ENCODE measurements at places on chromosomes 12 and 14. TPM values are rescaled to one million over a fixed set of nuclear protein-coding genes. Genes with fewer than 3 reads are reported as not detected.
A peak's percentile ranks its signal among the peaks of the same experiment; 100 is the strongest.

GRCh38 chr12:64427988-64428387 is 23.8 kb downstream of the XPOT start:
- H3K27ac ChIP-seq = no peak overlapping the region
- H3K27me3 ChIP-seq = no peaks in the 10 kb centered on the region
- no peaks in the 10 kb centered on the region for H3K36me3 ChIP-seq
- DNase-seq = no peak

DNA sequence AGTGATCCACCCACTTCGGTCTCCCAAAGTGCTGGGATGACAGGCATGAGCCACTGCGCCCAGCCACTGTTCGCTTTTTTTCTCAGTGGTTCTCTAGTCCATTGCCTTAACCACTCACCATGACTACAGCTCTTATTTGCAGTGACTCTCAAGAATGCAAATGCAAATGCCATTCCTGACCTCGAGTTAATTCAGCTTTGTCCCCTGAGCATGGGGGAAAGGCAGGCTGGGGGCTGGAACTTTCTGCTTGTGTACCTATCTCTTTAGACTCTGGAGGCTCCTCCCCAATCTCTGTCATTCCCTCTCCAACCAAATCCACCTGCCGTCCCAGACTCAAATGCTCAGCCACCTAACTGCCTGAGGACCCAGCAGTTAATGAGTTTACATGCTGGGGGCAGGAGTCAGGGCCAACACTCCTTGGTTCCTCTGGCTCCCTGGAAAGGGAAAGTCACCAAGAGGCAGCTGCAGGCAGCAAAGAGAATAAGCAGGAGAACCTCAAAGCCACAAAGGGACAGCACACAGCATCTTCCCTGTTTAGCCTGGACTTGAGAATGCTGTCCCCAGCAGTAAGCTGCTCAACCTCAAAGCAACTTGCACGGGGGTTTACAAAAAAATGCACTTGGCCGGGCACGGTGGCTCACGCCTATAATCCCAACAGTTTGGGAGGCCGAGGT is 5.3 kb upstream of the HNF1A start:
- H3K27me3 ChIP-seq = no peaks in the 10 kb centered on the region
- H3K27ac ChIP-seq = peak overlapping the region; percentile 34
- no peak overlapping the region for H3K4me3 ChIP-seq
- H3K4me1 ChIP-seq = no peaks in the 10 kb centered on the region

The PPFIA2 gene
- 1.2 TPM for polyA plus RNA-seq

GRCh38 chr12:51904951-51905470 is 2.3 kb upstream of the ACVRL1 start:
- peaks cover 18% of the 10 kb centered on the region for H3K4me1 ChIP-seq
- no peak overlapping the region for H3K4me3 ChIP-seq
- DNase-seq = no peak
- H3K36me3 ChIP-seq = no peaks in the 10 kb centered on the region
- no peaks in the 10 kb centered on the region for H3K27me3 ChIP-seq
- peak overlapping the region; percentile 83 for H3K27ac ChIP-seq

- H3K4me3 ChIP-seq = no peak overlapping the region
- H3K4me1 ChIP-seq = no peaks in the 10 kb centered on the region
- H3K27me3 ChIP-seq = no peaks in the 10 kb centered on the region
- DNase-seq = no peak
- H3K36me3 ChIP-seq = no peaks in the 10 kb centered on the region
Observed at GRCh38 chr12:42385326-42385841, 59.4 kb downstream of the PPHLN1 start.

GRCh38 chr12:110575326-110575725 is 7.8 kb downstream of the PPTC7 start:
- no peaks in the 10 kb centered on the region for H3K36me3 ChIP-seq
- DNase-seq = peak; percentile 49
- H3K27me3 ChIP-seq = no peaks in the 10 kb centered on the region
- H3K4me3 ChIP-seq = no peak overlapping the region
- H3K27ac ChIP-seq = peak overlapping the region; percentile 61
- peaks cover 23% of the 10 kb centered on the region for H3K4me1 ChIP-seq

GRCh38 chr12:27523305-27523641 is 733 bp upstream of the PPFIBP1 start:
- DNase-seq = no peak
- peaks cover 16% of the 10 kb centered on the region for H3K4me1 ChIP-seq
- H3K4me3 ChIP-seq = peak overlapping the region; percentile 26
- no peaks in the 10 kb centered on the region for H3K27me3 ChIP-seq
- peak overlapping the region; percentile 91 for H3K27ac ChIP-seq
- no peaks in the 10 kb centered on the region for H3K36me3 ChIP-seq

The PROX2 gene
- 0.50 TPM for polyA plus RNA-seq

DNA sequence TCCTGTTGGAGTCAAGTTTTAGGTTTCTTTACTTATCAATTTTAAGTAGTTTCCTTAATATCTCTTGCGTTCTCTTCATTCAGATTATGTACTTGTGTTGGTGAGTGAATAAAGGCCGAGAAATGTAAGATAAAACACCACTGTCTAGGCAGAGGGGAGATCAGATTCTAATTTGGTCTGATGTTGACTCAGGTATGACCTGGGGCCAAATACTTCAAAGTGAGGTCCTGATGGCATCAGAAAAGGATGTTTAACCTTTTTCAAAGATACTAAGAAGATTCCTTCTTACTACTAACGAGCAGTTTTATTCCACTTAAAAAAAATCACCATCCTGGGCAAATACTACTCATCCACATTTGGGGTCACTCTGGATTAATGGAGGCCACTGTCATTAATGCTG is 26.9 kb downstream of the APPL2 start:
- H3K4me3 ChIP-seq = no peak overlapping the region
- H3K27me3 ChIP-seq = no peaks in the 10 kb centered on the region
- no peak for DNase-seq
- peaks cover 5% of the 10 kb centered on the region for H3K4me1 ChIP-seq
- no peak overlapping the region for H3K27ac ChIP-seq
- peaks cover 6% of the 10 kb centered on the region for H3K36me3 ChIP-seq

GRCh38 chr12:79360936-79361335 is 329.8 kb downstream of the PAWR start:
- no peaks in the 10 kb centered on the region for H3K36me3 ChIP-seq
- H3K4me1 ChIP-seq = peaks cover 16% of the 10 kb centered on the region

GRCh38 chr14:100466111-100466856 is 120.9 kb downstream of the BEGAIN start:
- no peak for DNase-seq
- no peaks in the 10 kb centered on the region for H3K27me3 ChIP-seq
- no peak overlapping the region for H3K4me3 ChIP-seq
- no peaks in the 10 kb centered on the region for H3K4me1 ChIP-seq

DNA sequence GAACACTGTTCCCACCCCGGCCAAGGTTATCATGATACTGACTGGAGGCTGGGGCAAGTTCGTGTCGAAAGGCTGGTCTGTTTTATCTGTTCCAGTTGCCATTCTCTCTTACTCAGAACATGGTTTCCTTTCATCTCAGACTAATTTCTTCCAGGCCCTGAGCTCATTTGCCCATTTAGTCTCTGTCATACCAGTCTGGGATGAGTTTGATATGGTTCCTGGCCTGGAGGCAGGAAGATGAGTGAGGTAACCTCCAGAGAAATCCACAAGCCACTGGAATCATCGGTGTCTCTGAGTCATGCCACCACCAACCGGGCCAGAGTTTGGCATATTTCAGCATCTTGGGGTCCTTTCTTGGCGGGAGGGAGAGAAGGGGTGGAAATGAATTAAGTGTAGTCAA is 114.7 kb downstream of the NTF3 start:
- no peaks in the 10 kb centered on the region for H3K36me3 ChIP-seq
- no peaks in the 10 kb centered on the region for H3K27me3 ChIP-seq
- DNase-seq = no peak

DNA sequence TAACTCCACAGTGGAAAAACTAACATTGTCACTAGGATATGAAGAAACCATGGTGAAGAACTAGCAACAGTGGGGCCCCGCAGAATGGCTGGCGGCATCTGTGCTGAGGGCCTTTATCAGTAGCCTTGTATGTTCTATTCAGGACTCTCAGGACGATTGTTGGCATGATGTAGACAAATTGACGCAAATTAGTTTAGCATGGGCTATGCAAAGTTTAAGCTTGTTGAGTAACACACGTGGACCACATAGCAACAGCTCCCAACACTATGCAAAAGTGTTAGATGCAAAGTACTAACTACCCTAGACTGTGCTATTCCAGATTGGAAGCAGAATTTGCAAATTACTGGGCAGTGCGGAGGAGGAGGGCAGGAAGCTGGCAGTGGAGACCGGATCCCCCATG is 38.2 kb upstream of the TMEM263 start:
- no peaks in the 10 kb centered on the region for H3K27me3 ChIP-seq
- H3K4me1 ChIP-seq = no peaks in the 10 kb centered on the region
- H3K36me3 ChIP-seq = no peaks in the 10 kb centered on the region
- DNase-seq = no peak
- H3K27ac ChIP-seq = no peak overlapping the region

The EPYC gene
- polyA plus RNA-seq = 0.40 TPM

- H3K4me1 ChIP-seq = peaks cover 28% of the 10 kb centered on the region
- no peak overlapping the region for H3K27ac ChIP-seq
- H3K27me3 ChIP-seq = no peaks in the 10 kb centered on the region
- H3K4me3 ChIP-seq = no peak overlapping the region
- peaks cover 4% of the 10 kb centered on the region for H3K36me3 ChIP-seq
- DNase-seq = no peak
Observed at GRCh38 chr12:121814429-121815119, 10.8 kb downstream of the SETD1B start.

GRCh38 chr12:50271724-50272247 is 11.5 kb downstream of the LIMA1 start:
- H3K4me1 ChIP-seq = peaks cover 4% of the 10 kb centered on the region
- peak overlapping the region; percentile 90 for H3K27ac ChIP-seq
- no peaks in the 10 kb centered on the region for H3K36me3 ChIP-seq
- H3K4me3 ChIP-seq = no peak overlapping the region

GRCh38 chr14:60245380-60246177 is 3.4 kb upstream of the PPM1A start:
- no peak for DNase-seq
- H3K36me3 ChIP-seq = no peaks in the 10 kb centered on the region
- no peaks in the 10 kb centered on the region for H3K4me1 ChIP-seq
- H3K27me3 ChIP-seq = no peaks in the 10 kb centered on the region
- no peak overlapping the region for H3K4me3 ChIP-seq

- H3K27me3 ChIP-seq = no peaks in the 10 kb centered on the region
- no peaks in the 10 kb centered on the region for H3K36me3 ChIP-seq
- no peak overlapping the region for H3K4me3 ChIP-seq
Observed at GRCh38 chr14:22923746-22924145, 4.8 kb upstream of the RBM23 start.

- no peaks in the 10 kb centered on the region for H3K36me3 ChIP-seq
- no peaks in the 10 kb centered on the region for H3K27me3 ChIP-seq
- H3K4me3 ChIP-seq = no peak overlapping the region
Observed at GRCh38 chr12:24751181-24751580, 197.7 kb downstream of the BCAT1 start.

DNA sequence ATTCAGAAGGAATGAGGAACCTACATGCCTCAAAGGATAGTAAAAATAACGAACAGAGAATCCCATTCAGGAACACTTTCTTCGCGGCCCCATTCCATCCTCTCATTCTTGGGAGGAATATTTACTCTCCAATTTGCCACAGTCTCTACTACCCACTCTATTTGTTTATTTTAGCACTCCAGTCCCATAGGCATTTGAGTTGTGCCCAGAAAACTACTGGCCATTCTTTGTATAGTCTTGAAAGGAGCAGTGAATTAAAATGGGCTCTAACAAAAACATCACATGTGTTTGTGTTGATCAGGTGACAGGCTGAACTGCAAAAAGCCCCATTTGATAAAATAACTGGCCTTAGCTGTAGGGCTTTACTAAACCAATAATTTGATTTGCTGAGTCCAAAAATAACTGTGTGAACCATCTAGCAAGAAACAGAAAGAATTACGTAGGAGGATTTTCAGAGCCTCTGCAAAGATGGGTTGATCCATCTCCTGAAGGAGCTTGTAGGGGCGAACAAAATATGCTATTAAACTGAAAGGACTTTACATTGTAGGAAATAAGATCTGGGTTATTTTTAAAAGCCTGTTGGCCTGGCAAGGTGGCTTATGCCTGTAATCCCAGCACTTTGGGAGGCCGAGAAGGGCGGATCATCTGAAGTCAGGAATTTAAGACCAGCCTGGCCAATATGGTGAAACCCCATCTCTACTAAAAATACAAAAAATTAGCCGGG is 142.3 kb upstream of the CPNE8 start:
- H3K27ac ChIP-seq = no peak overlapping the region
- no peaks in the 10 kb centered on the region for H3K4me1 ChIP-seq
- H3K36me3 ChIP-seq = no peaks in the 10 kb centered on the region
- no peaks in the 10 kb centered on the region for H3K27me3 ChIP-seq
